Effector CD8-positive, alpha-beta T cell (primary cell): ENCODE measurements at places on chromosomes 2 and 18.
A peak's percentile ranks its signal among the peaks of the same experiment; 100 is the strongest.

DNA sequence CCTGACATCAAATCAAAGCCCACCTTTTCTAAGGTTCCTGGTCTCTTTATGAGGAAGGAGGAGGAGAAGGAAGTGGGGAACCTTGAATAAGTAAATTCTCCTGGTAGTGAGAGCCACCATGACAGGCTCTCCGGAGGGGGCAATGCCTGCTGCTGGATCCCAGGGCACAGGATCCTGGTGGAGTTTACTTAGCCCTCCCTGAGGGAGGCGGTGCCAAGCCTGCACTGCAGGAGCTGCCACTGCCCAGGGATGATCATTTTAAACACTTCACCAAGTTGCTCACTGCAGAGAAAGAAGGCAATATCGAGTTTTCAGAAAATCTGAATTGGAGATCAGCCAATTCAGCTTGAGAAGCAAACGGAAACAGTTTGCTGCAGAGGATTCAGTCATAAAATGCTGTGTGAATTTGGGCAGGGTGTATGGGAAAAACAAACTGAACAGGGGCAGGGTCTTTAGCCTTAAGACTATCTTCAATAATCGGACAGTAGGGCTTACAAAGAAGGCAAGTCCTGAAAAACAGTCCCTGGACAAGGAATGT, 200.7 kb downstream of the RAD51AP2 start:
- DNase-seq: no peak

DNA sequence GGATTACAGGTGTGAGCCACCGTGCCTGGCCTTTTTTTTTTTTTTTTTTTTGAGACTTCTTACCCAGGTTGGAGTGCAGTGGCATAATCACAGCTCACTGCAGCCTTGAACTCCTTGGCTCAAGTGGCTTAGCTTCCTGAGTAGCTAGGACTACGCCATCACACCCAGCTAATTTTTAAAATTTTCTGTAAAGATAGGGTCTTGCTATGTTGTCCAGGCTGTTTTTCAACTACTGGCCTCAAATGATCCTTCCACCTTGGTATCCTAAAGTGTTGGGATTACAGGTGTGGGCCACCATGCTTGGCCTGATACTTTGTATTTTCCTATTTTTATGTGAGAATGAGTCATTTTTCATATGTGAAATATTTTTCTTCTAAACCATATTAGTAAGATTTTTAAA, 13.7 kb downstream of the ELP2 start:
- no peak for DNase-seq

- no peak for DNase-seq
These were observed 272.5 kb downstream of the ZNF407 start for GRCh38 chr18:74869904-74870863.

- DNase-seq: peak; percentile 17
These were observed 459 bp upstream of the EFR3B start for GRCh38 chr2:25041307-25041927.
